ENCODE measurements at places on chromosomes 1 and 21.

DNA sequence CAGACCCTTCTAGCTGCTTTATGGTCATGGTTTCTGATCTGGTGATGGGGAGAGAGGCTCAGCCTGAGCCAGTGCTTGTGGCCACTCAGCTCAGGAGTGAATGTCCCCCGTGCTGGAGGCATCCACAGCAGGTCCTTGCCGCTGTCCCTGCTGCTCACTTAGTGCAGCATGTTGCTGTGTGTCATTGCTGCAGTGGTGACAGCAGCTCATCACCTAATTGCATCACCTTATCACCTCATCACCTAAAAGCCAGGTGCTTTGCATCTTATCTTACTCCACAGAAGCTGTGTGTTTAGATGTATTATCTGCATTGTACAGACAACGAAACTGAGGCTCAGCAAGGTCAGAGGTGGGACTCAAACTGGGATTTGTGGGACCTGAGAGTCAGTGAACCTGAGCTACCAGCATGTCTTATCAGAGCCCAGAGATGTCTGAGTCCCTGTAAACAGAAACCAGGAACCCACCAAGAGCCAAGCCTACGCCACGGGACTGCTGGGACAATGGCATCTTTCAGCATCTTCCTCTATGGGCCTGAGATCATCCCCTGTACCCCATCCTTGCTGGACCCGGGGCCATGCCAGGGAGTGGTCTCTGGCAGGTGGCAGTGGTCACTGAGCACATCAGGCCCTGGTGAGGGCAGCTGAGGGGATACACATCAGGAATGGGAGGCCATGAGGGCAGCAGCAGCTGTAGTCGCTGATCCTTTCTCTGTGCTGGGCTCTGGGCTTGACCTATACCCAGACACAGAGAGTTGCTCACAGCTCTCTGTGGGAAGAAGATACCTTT lies 6.5 kb downstream of the PODN start:
- no peak for DNase-seq

DNA sequence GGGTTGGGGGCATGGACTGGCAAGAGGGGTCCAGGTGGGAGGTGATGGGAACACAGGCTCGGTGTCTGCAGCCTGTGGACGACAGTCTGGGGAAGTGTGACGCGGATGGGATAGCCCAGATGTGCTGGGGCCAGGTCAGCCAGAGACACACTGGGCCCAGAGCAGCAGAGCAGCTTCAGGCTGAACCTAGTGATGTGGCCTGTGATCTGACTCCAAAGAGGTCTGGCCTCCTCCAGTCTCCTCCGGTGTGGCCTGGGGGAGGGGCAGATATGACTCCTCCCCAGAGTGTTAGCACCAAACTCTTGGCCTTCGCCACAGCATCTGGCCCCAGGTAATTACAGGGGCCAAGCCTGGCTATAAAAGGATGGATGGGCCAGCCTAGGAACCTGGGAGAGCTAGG lies 13.5 kb downstream of the EFNA3 start:
- no peak for DNase-seq

GRCh38 chr1:201598396-201598795 lies 59.5 kb downstream of the NAV1 start:
- DNase-seq, result no peak

DNA sequence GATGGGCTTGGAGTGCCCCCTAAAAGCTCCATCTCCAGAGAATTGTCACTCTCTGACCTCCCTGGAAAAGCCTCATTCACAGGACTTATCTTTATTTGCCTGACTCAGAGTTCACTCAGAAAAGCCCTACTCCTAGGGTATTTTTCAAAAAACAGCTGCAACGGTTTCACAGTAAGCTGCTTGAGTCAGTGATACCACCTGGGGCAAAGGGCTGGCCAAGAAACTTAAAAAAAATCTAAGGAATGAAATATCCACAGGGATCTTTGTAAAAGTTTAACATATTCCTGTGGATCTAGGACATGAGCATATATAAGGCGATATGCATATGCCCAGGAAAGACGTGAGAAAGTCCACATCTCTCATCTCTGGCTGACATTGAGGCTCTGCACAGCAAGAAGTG lies 33.8 kb upstream of the TSPAN2 start:
- no peak for DNase-seq

- no peak for DNase-seq
Measured at GRCh38 chr1:25182629-25183028, 49.7 kb downstream of the SYF2 start.

GRCh38 chr1:192950926-192951325 lies 108.2 kb downstream of the UCHL5 start:
- no peak for DNase-seq

GRCh38 chr1:30273021-30273325 lies 450.4 kb downstream of the MATN1 start:
- DNase-seq, result no peak

GRCh38 chr21:26064506-26064905 lies 106.1 kb downstream of the APP start:
- DNase-seq, result no peak

- DNase-seq, result no peak
Measured at GRCh38 chr1:51416910-51417309, 86.5 kb upstream of the TTC39A start.

- DNase-seq, result no peak
Measured at GRCh38 chr1:11833900-11834299, 13.7 kb downstream of the NPPA start.

DNA sequence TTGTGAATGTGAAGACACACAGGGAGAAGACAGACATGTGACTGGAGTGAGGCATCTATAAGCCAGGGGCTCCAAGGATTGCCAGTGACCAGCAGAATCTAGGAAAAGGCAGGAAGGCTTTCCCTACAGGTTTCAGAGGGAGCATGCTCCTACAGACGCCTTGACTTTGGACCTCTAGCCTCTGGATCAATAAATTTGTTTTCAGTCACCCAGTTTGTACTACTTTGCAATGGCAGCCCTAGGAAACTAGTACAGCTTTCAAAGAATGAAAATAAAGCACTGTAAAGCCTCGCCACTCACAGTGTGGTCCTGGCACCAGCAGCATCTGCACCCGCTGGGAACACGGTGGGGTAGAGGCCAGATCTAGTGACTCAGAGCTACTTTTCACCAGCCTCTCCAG lies 510.0 kb downstream of the LTN1 start:
- DNase-seq, result no peak

DNA sequence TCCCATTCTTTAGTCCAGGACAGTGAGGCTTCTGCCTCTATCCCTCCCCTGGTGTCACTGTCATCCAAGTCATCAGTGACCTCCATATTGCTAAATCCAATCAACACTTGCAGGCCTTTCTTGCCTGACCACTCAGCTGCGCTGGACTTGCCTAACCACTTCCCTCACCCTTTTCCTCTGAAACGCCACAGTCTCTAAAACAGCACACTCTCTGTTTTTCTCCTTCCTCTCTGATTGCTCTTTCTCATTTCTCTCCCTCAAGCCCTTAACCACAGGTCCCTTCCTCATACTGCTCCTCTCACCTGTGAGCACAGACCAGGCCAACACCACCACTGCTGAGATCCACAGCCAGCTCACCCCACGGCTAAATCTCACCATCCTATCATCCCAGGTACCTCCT lies 17.5 kb downstream of the TAL1 start:
- no peak for DNase-seq

- DNase-seq, result no peak
Measured at GRCh38 chr1:208015255-208015654, 104.3 kb upstream of the CD34 start.

DNA sequence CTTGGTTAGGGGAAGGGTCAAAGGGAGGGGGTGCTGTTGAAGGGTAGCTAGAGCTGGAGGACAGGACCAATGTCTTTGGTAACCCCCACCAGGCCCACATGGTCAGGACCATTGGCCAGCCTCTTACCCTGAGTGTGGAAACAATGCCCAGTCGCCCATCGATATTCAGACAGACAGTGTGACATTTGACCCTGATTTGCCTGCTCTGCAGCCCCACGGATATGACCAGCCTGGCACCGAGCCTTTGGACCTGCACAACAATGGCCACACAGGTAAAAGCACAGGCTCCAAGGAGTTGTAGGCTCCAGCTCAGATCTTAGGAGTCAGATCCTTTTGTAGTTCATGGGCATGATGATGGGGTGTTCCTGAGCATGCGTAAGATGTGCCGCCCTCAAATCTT lies 3.8 kb downstream of the CA14 start:
- no peak for DNase-seq

DNA sequence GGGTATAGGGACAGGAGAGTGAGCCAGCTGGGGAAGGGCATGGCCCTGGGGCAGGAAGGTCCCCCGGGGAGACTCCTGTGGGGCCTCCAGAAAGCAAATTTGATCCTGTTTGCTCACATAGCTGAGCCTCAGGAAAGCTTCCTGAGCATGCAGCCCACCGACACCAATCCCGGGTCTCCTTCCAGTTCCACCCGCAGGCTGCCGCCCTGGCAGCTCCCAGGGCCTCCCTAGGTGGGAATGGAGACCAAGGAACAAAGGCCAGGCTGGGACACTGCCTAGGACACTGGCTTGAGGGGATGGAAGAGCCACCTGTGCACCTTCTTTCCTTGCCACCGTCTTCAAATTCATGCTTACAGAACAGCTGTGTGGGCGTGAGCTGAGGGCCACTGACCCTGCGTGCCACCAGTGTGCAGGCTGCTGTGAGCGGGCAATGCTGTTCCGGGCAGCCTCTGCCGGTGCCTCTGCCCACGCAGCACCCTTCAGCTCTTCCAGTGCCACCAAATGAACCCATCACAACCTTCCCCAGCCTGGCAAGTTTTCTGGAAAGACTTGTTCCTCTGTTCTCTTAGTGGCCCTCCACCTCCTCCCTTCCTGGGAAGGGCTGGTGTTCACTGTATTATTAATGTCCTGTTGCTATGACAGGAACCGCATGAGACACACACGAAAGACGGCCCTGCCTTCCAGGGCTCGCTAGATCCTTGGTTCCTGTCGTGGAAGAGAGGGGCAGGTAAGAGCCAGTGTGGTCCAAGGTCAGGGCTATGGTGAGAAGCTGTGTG lies 53.6 kb downstream of the ACBD3 start:
- DNase-seq, result no peak

DNA sequence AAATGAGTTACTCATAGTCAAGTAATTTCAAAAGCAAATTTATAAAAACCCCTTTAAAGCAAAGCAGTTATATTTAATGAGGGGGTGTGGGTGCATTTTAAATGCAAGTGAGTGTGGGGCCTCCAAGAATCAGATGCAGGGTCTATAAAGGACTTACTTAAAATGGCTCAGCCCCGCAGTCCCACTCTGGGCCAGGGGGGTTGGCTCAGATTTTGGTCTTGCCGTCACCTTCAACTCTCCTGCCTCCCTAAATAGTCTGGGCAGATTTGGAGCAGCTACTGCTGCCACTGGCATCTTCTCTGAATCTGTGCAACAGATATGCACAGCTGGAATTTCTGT lies 16.2 kb downstream of the AMPD2 start:
- no peak for DNase-seq

DNA sequence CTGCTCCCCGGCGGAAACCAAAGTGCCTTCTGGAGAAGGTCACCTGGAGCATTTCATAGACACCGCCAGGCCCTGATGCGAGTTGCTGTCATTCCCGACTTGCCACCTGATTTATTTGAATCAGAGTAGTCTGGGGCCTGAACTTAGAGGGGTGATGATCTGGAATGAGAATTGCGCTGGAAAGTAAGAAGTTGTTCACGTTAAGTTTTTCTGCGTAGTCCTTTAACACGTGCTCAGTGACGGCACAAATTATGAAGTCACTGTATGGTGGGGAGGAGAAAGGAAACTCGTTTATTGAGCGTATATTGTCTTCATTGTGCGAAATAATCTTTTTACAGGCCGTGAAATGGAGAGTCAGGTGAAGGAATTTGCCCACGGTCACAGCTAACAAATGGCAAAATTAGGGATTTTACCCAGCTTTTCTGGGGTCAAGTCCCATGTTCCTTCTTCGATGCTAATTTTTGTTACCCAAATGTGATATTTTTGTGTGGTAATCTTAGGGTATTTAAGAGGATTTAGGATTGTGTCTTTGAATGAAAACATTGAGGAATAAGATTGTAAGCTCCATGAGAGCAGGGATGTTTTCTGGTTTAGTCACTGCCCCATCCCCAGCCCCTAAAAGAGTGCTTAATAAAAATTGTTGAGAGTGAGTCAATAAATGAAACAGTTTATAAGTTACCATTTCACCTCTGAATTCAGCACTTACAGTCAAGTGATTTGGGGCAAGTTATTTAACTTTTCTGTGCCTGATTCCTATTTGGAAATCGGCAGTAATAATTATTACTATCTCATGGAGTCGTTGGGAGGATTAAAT lies 46.4 kb upstream of the NBL1 start:
- no peak for DNase-seq

DNA sequence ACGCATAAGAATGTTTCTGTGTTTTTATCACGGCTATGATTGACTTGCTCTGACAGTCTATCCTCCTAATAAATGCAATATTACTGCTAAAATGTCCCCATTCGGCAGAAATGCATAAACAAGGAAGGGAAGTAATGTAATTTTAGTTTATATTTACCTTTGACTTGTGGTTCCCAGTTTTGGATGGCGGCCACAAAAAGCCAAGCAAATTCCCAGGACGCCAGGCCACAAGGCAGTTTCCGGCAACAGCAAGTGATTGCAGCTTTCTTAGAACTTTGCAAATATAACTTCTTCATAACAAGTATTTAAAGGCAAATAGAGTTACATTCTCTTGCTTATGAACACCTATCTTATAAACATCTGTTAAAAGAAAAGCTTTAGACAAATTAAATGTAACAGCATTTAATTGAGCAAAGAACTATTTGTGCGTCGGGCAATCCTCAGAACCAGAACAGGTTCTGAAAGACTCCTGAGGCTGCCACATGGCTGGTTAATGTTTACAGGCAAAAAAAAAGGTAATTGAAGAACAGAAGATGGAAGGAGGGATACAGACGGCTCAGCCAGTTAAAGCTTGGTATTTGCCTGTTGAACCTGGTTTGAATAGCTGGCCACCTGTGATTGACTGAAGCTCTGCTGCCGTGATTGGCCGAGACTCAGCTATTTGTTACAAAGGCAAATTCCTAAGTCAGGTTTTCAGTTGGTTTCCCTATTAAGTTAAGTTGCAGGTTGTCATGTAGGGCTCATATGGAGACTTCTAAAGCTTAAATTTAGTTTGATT lies 80.8 kb downstream of the C21orf91 start:
- no peak for DNase-seq

GRCh38 chr1:66217021-66217420 lies 316.9 kb upstream of the SGIP1 start:
- DNase-seq, result no peak

- DNase-seq, result no peak
Measured at GRCh38 chr1:55131801-55132200, 83.4 kb downstream of the USP24 start.

- DNase-seq, result no peak
Measured at GRCh38 chr21:38440746-38441145, 57.5 kb downstream of the ERG start.

- no peak for DNase-seq
Measured at GRCh38 chr1:51564124-51564523, 45.1 kb upstream of the EPS15 start.

GRCh38 chr1:151428068-151428467 lies 28.7 kb downstream of the PSMB4 start:
- no peak for DNase-seq

All from NCI-H1092 (cell line).